ENCODE measurements at places on chromosomes 12 and 14. TPM values are rescaled to one million over a fixed set of nuclear protein-coding genes. Genes with fewer than 3 reads are reported as not detected.
A peak's percentile ranks its signal among the peaks of the same experiment; 100 is the strongest.

Gene GSC
- total RNA-seq, result not detected

Gene KRT75
- not detected for total RNA-seq

Gene ACOT4
- 2.5 TPM for total RNA-seq

Gene HEBP1
- 140 TPM for total RNA-seq

- no peak overlapping the region for H3K4me3 ChIP-seq
- H3K27ac ChIP-seq, result no peak overlapping the region
- H3K36me3 ChIP-seq, result no peaks in the 10 kb centered on the region
- peaks cover 6% of the 10 kb centered on the region for H3K4me1 ChIP-seq
- no peaks in the 10 kb centered on the region for H3K27me3 ChIP-seq
- DNase-seq, result no peak
These were observed 5.2 kb downstream of the ZBTB42 start for GRCh38 chr14:104805941-104806624.

GRCh38 chr12:130768120-130768519, 52.0 kb upstream of the RIMBP2 start:
- DNase-seq, result no peak
- H3K27me3 ChIP-seq, result no peaks in the 10 kb centered on the region
- no peaks in the 10 kb centered on the region for H3K36me3 ChIP-seq
- H3K4me3 ChIP-seq, result no peak overlapping the region
- no peaks in the 10 kb centered on the region for H3K4me1 ChIP-seq

GRCh38 chr12:3361146-3361545, 129.9 kb upstream of the PRMT8 start:
- no peak for DNase-seq
- H3K27me3 ChIP-seq, result peaks cover 17% of the 10 kb centered on the region
- no peaks in the 10 kb centered on the region for H3K4me1 ChIP-seq

DNA sequence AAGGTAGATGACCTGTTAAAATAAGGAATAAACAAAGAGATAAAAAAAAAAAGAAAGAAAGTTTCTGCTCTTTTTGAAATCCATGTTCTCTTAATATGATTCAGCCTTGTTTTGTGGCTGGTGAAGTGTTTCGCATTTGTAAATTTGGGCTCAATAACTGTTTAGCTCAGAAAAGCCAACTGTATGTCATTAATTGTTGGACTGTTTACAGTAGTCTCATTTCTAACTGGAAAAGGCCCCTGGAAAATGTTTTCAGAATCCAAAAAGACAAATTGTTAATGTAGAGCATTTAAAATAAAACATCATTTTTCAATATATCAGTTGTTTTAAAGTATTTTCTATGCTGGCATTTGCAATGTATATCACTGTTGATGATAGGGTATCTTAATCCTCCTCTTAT, 47.4 kb upstream of the DYRK2 start:
- no peaks in the 10 kb centered on the region for H3K4me1 ChIP-seq
- H3K4me3 ChIP-seq, result no peak overlapping the region
- no peak overlapping the region for H3K27ac ChIP-seq
- H3K27me3 ChIP-seq, result no peaks in the 10 kb centered on the region
- H3K36me3 ChIP-seq, result no peaks in the 10 kb centered on the region

GRCh38 chr14:52286661-52287649, 19.5 kb downstream of the PTGDR start:
- no peak for DNase-seq
- H3K27ac ChIP-seq, result no peak overlapping the region

DNA sequence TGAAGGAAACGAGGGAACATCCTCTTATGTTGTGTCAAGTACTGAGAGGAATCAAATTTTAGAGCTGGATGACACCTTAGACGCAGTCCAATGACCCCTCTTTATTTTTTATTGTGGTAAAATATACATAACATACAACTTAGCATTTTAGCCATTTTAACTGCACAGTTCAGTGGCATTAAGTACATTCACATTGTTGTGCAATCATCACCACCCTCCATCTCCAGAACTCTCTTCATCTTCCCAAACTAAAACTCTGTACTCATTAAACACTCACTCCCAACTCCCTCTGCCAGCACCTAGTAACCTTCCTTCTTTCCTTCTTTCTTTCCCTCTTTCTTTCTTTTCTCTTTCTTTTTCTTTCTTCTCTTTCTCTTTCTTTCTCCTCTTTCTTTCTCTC, 97.2 kb upstream of the SLC24A4 start:
- H3K36me3 ChIP-seq, result no peaks in the 10 kb centered on the region
- H3K4me1 ChIP-seq, result no peaks in the 10 kb centered on the region
- H3K4me3 ChIP-seq, result no peak overlapping the region
- no peak for DNase-seq

DNA sequence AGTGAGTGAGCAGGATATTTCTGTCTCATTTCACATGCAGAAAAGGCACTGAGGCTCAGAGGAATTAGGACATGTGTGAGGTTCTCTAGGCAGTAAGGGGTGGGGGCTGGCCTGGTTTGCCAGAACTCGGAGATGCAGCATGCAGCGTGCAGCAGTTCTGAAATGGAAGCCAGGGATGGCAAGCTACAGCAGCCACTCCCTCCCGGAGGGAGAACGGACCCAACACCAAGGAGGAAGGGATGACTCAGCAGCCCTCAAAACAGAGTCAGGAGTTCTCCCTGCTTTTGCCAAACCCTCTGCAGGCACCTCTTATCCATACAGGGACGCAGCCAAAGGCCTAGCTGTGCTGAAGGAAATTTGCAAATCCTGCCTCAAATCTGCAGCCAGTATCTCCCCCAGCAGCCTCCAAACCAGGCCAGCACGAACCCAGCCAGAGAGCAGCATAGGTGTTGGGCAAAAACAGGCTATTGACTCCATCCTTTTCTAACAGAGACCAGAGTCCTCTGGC, 10.3 kb upstream of the SERPINA3 start:
- H3K4me3 ChIP-seq, result no peak overlapping the region
- H3K27ac ChIP-seq, result peak overlapping the region; percentile 83
- no peaks in the 10 kb centered on the region for H3K36me3 ChIP-seq
- DNase-seq, result peak; percentile 90
- peaks cover 43% of the 10 kb centered on the region for H3K4me1 ChIP-seq
- no peaks in the 10 kb centered on the region for H3K27me3 ChIP-seq

GRCh38 chr14:34665785-34666435, 36.0 kb upstream of the SNX6 start:
- no peaks in the 10 kb centered on the region for H3K36me3 ChIP-seq
- H3K27ac ChIP-seq, result no peak overlapping the region
- no peaks in the 10 kb centered on the region for H3K27me3 ChIP-seq
- no peak overlapping the region for H3K4me3 ChIP-seq
- H3K4me1 ChIP-seq, result no peaks in the 10 kb centered on the region

Gene PTHLH
- 0.29 TPM for total RNA-seq

Gene DYRK4
- total RNA-seq, result 39.4 TPM

GRCh38 chr12:19125325-19125724, 4.2 kb upstream of the PLEKHA5 start:
- H3K4me1 ChIP-seq, result no peaks in the 10 kb centered on the region
- DNase-seq, result no peak
- H3K36me3 ChIP-seq, result no peaks in the 10 kb centered on the region
- no peaks in the 10 kb centered on the region for H3K27me3 ChIP-seq
- H3K27ac ChIP-seq, result no peak overlapping the region
- H3K4me3 ChIP-seq, result no peak overlapping the region

DNA sequence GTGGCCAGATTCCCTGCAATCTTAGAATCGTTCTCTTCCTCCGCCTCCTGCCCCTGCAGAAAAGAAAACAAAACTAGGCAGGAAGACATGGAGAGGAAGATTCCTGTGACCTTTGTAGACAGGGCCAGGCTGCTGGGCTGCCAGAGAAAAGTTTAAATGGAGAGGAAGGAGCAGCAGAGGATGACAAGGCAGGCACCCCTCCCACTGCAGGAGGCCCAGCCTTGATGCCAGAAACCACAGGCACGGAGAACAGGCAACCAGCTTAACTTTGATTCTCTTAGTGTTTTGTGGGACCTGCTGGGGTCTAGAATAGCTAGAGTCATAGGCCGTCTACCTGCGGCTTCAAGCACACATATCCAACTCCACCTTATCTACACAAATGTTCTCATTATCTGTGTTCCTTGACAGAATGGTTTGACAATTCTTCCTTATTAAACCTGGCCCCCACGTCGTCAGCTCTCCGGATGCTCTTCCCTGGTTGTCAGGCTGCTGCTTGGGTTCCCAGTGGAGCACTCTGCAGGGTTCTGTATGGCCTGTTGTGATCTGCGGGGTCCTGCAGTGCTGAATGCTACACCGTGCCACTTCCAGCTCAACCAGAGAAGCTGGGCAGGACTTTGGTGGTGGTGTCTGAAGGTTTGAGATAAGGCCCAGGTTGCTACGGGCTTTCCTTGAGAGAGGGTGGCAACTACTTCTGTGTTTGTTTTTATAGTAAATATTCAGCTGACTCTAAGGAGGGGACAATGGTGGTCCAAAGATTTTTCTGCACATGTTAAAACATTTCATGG, 609.5 kb downstream of the AACS start:
- DNase-seq, result no peak
- H3K27me3 ChIP-seq, result no peaks in the 10 kb centered on the region
- H3K4me3 ChIP-seq, result no peak overlapping the region
- H3K36me3 ChIP-seq, result no peaks in the 10 kb centered on the region

Gene SLC25A47
- not detected for total RNA-seq

DNA sequence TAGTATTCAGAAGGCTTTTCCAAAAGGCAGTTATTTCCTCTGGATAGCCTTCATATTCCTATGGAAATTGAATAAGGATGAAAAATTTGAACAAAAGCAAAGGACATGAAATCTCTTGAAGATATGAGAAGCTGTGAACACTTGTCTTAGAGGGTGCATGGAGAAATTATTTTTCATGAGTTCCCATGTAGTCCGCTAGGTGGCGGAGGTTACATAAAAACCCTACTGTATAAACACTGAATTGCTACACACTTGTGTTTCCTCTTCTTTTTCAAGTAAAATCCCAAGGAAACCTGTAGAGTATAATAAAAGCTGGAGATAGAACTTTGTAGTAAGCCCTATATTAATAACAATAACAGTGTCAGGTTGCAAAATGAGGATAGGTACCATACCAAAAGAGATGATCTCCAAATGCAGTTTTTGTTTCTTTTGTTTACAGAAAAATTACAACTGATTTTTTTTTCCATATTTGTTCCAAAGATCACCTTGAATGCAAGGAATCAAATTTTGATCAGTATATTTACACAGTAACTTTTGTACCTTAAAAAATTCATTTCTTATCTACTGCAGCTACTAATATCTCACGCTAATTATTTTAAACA, 37.8 kb upstream of the OR4E1 start:
- no peak overlapping the region for H3K27ac ChIP-seq
- H3K4me1 ChIP-seq, result no peaks in the 10 kb centered on the region
- H3K27me3 ChIP-seq, result no peaks in the 10 kb centered on the region
- DNase-seq, result peak; percentile 27
- no peak overlapping the region for H3K4me3 ChIP-seq
- no peaks in the 10 kb centered on the region for H3K36me3 ChIP-seq

Data from adrenal gland (tissue), 19 donors.